ENCODE measurements at places on chromosomes 16 and 17. TPM values are rescaled to one million over a fixed set of nuclear protein-coding genes. Genes with fewer than 3 reads are reported as not detected.

GRCh38 chr16:79845734-79846135 is 245.2 kb upstream of the MAF start:
- no peak overlapping the region for H3K4me3 ChIP-seq
- no peaks in the 10 kb centered on the region for H3K4me1 ChIP-seq
- no peaks in the 10 kb centered on the region for H3K36me3 ChIP-seq
- DNase-seq = no peak
- H3K27me3 ChIP-seq = no peaks in the 10 kb centered on the region

GRCh38 chr17:80839970-80840369 is 151.7 kb upstream of the CHMP6 start:
- H3K4me3 ChIP-seq = no peak overlapping the region
- no peaks in the 10 kb centered on the region for H3K36me3 ChIP-seq
- H3K27ac ChIP-seq = no peak overlapping the region
- H3K27me3 ChIP-seq = no peaks in the 10 kb centered on the region

GRCh38 chr16:48972236-48972635 is 309.4 kb downstream of the CBLN1 start:
- H3K36me3 ChIP-seq = no peaks in the 10 kb centered on the region
- no peaks in the 10 kb centered on the region for H3K27me3 ChIP-seq
- H3K4me3 ChIP-seq = no peak overlapping the region

DNA sequence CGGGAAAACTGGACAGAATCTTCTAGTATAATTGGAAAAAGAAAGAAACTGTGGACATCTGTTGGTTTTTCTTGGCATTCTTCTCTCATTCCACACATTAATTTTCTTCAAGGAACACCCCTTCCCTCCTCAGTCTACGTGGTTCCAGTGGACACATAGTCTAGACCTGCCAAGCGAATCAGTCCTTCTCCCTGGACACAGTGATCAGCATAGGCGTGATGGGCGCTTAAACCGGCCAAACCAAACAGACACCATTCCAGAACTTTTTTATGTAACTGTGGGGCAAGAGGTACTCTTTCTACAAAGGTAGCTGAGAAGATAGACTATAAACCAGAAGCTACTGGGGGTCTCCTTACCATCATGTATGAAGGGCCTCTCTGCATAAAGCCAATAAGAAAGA is 121.8 kb upstream of the COX10 start:
- H3K27ac ChIP-seq = no peak overlapping the region
- H3K4me3 ChIP-seq = no peak overlapping the region
- no peaks in the 10 kb centered on the region for H3K27me3 ChIP-seq
- no peaks in the 10 kb centered on the region for H3K4me1 ChIP-seq

DNA sequence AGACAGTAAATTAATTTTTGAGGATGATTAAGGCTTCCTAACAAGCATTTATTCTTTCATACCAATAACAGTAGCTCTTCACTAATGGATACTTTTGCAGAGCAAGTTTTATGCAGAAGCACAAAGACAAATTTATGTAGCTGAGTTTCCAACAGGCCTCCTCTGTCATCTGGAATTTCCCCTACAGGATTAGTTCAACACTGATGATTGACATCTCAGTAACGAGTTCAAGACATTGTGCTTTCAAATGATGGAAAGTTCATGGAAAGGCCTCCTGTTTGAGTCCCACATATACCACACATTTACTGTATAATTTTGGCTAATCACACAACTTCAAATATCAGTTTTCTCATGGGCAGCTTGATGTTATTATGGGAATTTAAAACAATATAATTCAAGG is 40.6 kb downstream of the ABCA10 start:
- H3K27me3 ChIP-seq = no peaks in the 10 kb centered on the region
- H3K36me3 ChIP-seq = no peaks in the 10 kb centered on the region
- H3K4me1 ChIP-seq = peaks cover 10% of the 10 kb centered on the region

DNA sequence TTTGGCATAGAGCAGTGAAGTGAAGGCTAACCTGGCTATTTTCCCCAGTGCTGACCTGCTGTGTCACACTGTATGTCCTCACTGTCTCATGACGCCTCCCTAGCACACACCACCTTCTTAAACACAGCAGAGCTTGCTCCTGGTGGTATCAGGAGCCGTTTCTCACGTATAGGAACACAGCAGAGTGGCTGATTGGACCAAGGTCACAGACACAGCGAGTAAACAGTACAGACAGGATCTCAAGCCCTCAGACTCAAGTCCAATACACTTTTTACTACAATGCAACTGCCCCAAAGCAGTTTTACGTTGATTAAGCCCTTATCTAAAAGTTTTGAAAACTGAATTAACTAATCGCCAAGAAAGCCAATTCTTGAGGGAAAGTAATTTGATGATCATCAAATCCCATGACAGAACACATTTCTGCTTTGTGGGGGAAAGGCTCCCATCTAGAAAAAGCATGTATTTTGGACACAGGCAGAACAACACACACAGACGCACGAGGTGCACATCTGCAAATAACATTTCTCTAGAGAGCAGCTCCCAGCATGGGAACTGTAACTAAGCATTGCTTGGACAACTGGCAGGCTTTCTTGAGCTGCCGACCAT is 15.2 kb downstream of the ARHGAP17 start:
- no peak overlapping the region for H3K27ac ChIP-seq
- no peak overlapping the region for H3K4me3 ChIP-seq
- H3K4me1 ChIP-seq = no peaks in the 10 kb centered on the region

DNA sequence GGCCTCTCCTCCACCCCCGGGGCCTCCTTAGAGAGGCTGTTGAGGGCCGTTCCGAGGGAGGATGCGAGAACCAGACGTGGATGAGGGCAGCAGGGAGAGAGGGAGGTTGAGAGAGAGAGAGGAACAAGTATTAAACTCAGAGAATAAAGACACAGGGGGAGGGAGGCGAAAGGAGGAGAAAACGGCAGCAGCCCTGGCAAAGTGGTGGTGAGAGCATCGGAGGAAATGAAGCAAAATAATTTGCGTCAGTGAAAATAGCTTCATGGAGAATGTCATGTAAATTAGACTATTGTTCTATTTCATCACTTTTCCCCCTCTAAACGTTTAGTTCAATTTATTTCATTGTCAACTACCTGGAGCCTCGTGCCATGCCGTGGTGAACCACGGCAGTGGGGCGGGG is 38.0 kb downstream of the PIPOX start:
- no peak overlapping the region for H3K4me3 ChIP-seq
- H3K27me3 ChIP-seq = no peaks in the 10 kb centered on the region
- H3K4me1 ChIP-seq = peaks cover 25% of the 10 kb centered on the region
- no peak overlapping the region for H3K27ac ChIP-seq
- H3K36me3 ChIP-seq = no peaks in the 10 kb centered on the region

- H3K4me3 ChIP-seq = no peak overlapping the region
- H3K36me3 ChIP-seq = no peaks in the 10 kb centered on the region
- peaks cover 23% of the 10 kb centered on the region for H3K27me3 ChIP-seq
- DNase-seq = no peak
- H3K27ac ChIP-seq = no peak overlapping the region
Measured at GRCh38 chr16:71726476-71727315, 2.2 kb upstream of the PHLPP2 start.

DNA sequence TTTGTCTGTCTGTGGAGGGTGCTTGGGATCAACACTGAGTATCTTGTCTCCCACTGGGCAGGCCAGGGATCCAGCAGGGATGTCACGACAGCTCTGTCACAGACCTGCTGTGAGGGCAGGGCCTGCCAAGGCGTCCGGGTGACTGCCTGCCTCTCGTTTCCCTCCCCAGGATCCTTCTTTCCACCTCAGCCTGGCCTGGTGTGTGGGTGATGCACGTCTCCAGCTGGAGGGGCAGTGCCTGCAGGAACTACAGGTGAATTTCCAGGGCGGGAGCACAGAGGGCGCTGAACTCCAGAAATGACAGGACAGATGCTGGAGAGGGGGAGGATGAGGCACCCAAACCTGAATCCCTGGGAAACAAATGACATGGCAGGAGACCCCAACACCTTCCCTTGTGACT is 6.8 kb upstream of the MMP15 start:
- peaks cover 3% of the 10 kb centered on the region for H3K4me1 ChIP-seq
- DNase-seq = peak; percentile 39
- H3K27ac ChIP-seq = no peak overlapping the region
- H3K4me3 ChIP-seq = no peak overlapping the region

GRCh38 chr17:78600181-78600721 is 23.1 kb upstream of the DNAH17 start:
- H3K27ac ChIP-seq = no peak overlapping the region
- no peak overlapping the region for H3K4me3 ChIP-seq
- no peak for DNase-seq
- H3K4me1 ChIP-seq = no peaks in the 10 kb centered on the region

DNA sequence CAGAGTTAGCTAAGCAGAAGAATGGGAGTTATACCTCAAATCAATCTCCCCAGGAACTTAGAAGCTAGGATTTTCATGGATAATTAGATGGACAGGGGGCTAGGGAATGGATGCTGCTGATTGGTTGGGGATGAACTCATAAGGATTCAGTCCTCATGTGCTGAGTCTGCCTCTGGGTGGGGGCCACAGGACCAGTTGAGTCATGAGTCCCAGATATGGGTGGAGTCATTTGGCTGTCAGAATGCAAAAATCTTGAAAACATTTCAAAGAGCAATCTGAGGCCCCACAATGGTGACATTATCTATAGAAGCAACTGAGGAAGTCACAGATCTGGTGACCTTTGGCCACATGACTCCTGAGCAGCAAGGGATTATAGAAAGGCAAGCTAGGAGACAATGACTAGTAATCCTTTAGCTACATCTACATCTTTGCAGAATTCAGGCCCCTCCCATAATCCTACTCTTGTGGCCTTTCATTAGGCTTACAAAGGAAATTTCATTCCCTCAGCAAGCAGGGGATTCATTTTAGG is 82.6 kb upstream of the CCL2 start:
- H3K27me3 ChIP-seq = no peaks in the 10 kb centered on the region
- H3K4me1 ChIP-seq = no peaks in the 10 kb centered on the region
- no peak overlapping the region for H3K27ac ChIP-seq
- DNase-seq = no peak
- H3K36me3 ChIP-seq = no peaks in the 10 kb centered on the region

DNA sequence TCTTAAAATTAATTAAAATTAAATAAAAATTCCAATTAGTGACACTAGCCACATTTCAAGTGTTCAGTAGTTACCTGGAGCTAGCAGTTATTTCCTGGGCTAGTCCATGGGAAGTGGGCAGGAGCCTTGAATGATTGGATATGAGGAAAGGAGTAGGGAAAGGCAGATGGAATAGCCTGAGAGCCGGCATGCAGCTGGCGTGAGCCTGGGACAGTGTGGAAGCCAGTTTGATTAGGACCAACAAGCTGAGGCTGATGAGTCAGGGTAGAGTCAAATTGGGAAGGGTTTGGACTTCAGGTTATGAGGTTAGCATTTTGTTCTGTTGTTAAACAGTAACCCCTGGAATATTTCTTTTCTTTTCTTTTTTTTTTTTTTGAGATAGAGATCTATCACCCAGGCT is 15.3 kb upstream of the GNA13 start:
- H3K27me3 ChIP-seq = no peaks in the 10 kb centered on the region
- no peaks in the 10 kb centered on the region for H3K36me3 ChIP-seq
- H3K4me1 ChIP-seq = no peaks in the 10 kb centered on the region
- no peak overlapping the region for H3K4me3 ChIP-seq
- no peak overlapping the region for H3K27ac ChIP-seq

DNA sequence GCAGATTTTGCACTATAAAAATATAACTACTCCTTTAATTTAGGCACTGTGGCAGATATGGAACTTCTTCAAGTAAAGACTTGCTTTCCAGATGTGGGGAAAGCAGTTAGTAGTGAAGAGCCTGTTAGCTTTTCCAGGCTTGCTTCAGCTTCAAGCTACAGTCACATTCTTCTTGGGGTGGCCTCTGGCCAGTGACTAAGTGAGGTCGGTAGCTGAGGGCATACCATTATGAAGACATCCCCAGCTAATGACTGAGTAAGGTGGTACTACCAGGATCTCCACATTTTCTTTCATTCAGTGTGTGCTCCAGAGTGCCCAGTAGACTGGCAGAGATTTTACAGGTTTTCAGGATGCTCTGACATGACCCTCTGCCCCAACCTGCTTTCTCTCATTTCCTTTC is 167.1 kb upstream of the KIF2B start:
- H3K4me1 ChIP-seq = no peaks in the 10 kb centered on the region
- no peaks in the 10 kb centered on the region for H3K36me3 ChIP-seq
- H3K4me3 ChIP-seq = no peak overlapping the region

DNA sequence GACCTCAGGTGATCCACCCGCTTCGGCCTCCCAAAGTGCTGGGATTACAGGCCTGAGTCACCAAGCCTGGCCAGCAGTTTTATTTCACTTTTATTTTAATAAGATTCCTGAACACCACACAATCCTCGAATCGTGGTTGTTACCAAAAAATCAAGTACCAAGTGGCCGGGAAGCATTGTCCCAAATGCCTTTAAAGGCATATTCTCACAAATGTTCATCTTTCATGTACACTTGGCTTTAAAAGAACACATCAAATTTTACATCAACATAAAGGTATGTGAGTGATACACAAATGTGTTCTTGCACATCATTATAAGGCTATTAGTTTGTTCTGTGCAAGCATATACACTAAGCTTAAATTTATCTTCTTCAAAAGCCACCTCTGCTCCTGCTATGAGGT is 8.1 kb upstream of the MYH11 start:
- peaks cover under 1% of the 10 kb centered on the region for H3K27me3 ChIP-seq
- no peaks in the 10 kb centered on the region for H3K4me1 ChIP-seq
- DNase-seq = no peak
- no peak overlapping the region for H3K4me3 ChIP-seq
- H3K36me3 ChIP-seq = peaks cover 11% of the 10 kb centered on the region

DNA sequence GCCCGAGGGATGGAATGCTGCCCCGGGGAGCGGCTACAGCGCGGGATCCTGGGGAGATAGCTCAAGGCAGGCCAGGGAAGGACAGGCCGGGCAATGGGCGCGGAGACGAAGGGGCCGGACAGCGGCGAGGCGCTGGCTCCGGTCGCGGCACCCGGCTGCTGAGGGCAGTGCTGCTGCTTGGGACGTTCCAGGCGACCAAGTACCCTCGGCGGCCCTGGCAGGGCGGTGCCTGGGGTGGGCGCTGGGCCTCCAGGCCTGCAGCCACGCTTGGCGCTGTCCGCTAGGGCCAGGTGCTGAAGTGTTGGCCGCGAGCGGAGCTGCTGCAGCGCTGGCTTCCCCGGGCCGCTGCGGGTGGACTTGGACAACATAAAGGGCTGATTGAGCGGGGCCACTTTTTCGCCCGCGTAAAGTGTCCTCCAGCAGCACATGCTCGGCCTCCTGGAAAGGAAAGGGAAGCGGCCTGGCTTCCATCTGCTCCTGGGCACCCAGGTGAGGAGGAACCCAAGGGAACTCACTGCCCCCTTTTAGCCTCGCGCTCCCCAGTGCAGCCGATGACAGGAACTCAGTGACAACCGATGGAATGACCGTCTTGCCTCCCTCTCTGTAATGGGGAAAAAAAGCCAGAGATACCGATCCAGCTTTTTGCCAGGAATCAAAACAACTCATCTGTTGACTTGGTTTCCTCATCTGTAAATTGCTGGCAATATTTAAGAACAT is 23.7 kb downstream of the CLEC3A start:
- peak; percentile 96 for DNase-seq
- no peaks in the 10 kb centered on the region for H3K36me3 ChIP-seq
- H3K4me3 ChIP-seq = peak overlapping the region; percentile 33
- no peak overlapping the region for H3K27ac ChIP-seq

GRCh38 chr17:29149431-29150064 is 30.6 kb downstream of the MYO18A start:
- H3K4me1 ChIP-seq = peaks cover 23% of the 10 kb centered on the region
- DNase-seq = no peak
- H3K27me3 ChIP-seq = no peaks in the 10 kb centered on the region
- peak overlapping the region; percentile 39 for H3K4me3 ChIP-seq
- H3K27ac ChIP-seq = no peak overlapping the region
- no peaks in the 10 kb centered on the region for H3K36me3 ChIP-seq

HSPB9 gene
- 0.12 TPM for total RNA-seq

SCNN1G gene
- total RNA-seq = not detected

TBC1D26 gene
- 4.4 TPM for total RNA-seq

FBXW10 gene
- 0.15 TPM for total RNA-seq

All from neural progenitor cell (in vitro differentiated cells).